AML-193 (cell line): ENCODE measurements at places on chromosomes 12 and 14.

DNA sequence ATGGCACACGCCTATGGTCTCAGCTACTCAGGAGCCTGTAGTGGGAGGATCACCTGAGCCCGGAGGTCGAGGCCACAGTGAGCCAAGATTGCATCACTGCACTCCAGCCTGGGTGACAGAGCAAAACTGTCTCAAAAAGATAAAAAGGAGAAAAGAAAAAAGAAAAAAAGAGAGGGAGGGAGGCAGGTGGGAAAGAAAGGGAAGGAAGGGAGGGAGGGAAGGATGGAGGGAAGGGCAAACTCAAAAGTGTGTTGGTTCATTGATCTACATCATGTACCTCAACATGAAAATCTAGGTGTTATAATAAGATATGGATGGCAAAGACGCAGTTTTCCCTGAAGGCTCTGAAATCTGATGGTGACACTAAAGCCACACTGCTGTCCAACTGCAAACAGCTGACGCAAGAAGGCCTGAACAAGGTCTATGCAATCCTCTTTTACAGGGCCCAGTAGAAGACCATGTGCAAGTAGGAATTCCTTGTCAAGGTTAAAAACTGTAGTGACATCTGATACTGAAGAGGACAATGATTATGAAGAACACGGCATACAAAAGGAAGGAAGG lies 143.6 kb downstream of the ITPR2 start:
- DNase-seq: no peak

DNA sequence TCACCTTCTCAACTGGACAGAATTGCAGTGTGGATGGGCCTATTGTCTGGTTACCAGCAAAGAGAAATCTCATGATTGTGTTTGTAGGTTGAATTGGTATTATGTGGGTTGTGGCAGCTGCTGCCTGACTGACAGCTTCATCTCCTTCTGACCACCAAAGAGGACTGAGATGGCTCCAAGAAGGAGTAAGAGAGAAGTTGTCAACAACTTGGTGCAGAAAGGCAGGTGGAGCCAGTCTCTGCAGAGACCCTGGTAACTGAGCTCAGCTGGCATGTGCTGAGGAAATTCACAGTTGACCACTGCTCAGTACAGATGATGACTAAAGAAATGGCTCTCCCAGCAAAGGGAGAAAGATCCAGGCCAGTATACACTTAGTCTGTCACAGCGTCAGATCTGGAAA lies 240.0 kb upstream of the AMIGO2 start:
- no peak for DNase-seq

DNA sequence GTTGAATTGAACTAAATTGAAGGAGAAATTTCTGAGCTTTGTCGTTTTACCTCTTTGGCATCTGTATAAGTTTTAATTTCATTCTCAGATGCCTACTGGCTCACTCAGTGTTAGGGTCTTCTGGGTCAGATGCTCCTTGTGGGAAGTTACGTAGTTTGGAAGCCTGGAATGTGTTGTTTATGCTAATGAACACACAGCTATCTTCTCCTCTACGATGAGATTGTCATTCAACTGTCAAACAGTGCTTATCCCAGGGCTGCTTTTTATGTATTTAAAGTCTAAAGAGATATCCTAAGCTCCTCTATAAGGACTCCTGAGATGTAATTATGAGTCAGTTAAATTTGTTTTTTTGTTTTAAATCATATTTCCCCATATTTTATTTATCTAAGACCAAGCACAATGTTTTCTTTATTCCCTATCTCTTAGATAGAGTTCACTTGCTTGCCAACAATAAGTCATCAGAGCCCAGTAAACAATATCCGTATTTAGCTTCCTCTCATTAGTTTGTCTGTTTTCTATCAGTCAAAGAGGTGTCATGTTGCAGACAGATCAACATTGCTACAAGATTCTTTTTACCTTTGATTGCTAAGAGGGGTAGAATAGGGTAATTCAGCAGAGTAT lies 368.0 kb upstream of the PDE3A start:
- no peak for DNase-seq

GRCh38 chr12:43638806-43639205 lies 86.8 kb upstream of the ADAMTS20 start:
- DNase-seq: no peak

DNA sequence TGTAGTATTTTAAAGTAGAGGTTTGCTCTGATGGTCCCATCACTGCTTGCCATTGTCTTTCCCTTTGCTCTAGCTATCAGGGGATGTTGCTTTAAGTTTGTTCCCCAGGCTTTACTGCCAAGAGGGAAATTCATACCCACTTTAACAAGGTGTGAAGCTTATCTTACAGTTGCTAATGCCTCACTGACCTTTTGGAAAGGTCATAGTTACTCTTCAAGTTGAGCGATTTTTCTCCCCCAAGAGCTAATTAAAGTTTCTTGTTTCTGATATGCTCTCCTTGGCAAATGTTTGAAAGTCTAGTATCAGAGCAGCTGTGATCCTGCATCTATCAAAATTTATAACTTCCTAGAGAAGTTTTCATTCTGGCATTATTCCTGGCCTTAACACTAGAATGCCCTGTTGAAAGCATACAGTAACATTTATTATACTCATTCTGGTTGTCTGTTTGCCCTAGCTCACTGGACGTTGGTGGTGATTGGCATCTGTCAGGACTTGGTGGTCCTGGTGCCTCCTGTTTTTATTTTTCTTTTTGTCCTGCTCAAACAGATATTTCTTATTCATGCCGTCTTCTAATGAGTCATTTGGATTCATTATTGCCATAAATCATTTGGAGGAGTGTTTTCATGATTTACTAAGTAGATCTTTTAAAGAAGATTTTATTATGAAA lies 8.1 kb downstream of the ATP2A2 start:
- no peak for DNase-seq

DNA sequence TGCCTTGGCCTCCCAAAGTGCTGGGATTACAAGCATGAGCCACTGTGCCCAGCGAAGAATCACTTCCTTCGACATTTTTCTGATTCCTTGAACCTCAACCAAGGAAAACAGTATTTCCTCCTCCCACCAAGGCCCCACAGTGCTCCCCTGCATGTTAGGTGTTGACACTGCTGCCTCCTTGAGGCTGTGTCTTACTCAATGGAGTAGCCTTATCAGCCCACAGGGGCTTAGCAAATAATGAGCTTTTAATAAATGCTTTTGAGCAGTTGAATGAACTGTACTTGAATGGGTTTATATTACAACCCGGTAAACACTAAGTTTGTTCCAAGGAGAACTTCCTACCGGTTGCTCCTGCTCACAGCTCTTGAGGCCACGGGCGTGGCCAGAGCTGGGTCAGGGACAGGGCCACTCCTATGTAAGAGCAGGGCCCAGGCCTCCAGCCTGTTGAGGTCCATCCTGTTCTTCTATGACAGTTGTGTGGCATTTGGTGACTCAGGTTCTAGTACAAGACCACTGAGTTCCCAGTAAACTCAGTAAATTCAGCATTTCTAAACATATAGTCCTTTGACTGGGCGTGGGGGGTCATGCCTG lies 36.8 kb upstream of the TUBA1A start:
- no peak for DNase-seq

- DNase-seq: no peak
These were observed 64.6 kb downstream of the PTPN21 start for GRCh38 chr14:88490168-88490567.

- no peak for DNase-seq
These were observed at the start of gene CMTM5 for GRCh38 chr14:23376482-23377197. Gene CMTM5 (plus strand): TSS chr14:23377046. CDS start chr14:23377252, 206 bp downstream.

GRCh38 chr14:73714656-73715081 lies 485 bp upstream of the PNMA1 start:
- DNase-seq: no peak

- DNase-seq: peak; percentile 18
These were observed 214.5 kb downstream of the PAH start for GRCh38 chr12:102702447-102703114.

DNA sequence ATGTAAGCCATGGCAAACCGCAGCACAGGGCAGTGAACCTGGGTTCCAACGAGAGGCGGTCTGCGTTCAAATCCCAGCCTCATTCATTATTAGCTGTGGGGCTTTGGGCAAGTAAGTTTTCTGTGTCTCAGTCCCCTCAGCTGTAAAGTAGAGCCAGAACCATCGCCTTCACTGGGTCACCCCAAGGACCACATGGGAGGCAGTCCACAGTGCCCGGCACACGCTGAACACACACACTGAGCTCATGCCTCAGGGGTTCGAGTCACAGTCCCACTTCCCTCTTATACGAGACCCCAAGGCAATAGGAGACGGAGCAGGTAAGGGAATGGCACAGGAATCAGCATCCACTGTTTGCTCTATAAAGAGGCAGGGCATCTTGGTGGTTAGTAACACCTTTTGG lies 19.1 kb downstream of the LRTM2 start:
- DNase-seq: no peak

DNA sequence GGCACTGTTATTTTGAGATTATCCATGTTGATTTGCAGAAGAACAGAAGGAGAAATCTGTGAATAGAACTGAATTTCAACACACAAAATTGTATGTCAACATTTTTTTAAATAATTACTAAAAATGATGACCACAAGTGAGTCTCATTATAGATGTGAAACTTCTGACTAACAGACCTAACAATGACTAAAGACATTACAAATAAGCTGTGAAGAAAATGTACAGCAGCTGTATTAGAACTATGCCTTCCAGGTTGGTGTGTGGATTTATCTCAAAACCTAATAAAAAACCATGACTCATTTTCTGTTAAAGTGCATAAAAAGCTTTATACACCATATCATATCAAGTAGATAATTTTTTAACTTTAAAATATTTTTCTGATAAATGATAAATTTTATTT lies 22.5 kb upstream of the FOXG1 start:
- no peak for DNase-seq

GRCh38 chr14:75222208-75222701 lies 45.8 kb upstream of the TMED10 start:
- no peak for DNase-seq

GRCh38 chr12:21998782-21999181 lies 47.2 kb upstream of the CMAS start:
- DNase-seq: no peak

DNA sequence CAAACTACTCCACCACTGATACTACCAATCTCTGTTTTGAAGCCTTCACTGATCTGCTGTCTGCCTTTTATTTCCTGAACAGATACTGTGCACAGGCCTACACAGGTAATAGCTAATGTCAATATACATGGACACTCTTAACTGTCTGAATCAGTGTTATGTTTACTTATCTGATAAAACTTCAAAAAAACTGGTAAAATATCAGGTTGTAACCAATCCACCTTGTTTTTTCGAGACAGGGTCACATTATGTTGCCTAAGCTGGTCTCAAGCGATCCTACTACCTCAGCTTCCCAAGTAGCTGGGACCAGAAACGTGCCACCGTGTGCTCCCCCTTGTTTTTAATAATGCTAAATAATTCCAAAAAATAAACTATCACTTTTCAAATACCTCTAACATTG lies 43.5 kb downstream of the HECTD1 start:
- DNase-seq: no peak

DNA sequence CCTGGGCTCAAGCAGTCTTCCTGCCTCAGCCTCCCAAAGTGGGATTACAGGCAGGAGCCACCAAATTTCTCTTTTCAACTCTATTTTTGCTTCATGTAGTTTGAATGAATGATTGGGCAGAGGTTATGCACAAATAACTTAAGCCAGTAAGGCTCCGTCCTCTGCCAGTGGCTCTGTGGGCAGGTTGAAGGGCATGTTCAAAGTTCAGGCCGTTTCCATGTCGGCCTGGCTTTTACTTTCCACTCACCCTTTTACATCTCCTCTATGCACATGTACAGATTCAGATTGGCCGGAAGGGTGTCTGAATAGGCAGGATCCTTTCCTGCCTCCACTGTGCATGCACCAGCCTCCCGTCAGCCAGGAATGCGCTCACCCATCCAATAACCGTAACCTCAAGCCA lies 132.3 kb downstream of the EML1 start:
- DNase-seq: no peak

DNA sequence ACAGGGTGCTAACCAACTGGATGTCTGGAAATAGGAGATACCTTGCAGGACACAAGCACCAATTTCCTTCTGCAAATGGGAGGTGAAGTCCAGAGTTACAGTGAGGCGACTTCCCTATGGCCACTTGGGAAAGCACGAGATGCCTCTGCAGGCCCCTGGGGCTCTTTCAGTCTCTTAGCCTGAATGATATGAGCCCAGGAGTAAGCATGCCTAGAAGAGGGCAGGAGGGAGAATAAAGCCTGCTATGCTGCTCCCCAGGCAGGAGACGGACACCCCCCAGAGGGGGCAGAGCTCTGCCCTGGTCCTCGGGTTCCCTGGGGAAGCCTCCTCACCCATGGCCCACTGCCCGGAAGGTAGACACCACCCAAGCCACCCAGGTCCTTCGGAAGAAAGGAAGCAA lies 105.1 kb downstream of the GCH1 start:
- DNase-seq: no peak

DNA sequence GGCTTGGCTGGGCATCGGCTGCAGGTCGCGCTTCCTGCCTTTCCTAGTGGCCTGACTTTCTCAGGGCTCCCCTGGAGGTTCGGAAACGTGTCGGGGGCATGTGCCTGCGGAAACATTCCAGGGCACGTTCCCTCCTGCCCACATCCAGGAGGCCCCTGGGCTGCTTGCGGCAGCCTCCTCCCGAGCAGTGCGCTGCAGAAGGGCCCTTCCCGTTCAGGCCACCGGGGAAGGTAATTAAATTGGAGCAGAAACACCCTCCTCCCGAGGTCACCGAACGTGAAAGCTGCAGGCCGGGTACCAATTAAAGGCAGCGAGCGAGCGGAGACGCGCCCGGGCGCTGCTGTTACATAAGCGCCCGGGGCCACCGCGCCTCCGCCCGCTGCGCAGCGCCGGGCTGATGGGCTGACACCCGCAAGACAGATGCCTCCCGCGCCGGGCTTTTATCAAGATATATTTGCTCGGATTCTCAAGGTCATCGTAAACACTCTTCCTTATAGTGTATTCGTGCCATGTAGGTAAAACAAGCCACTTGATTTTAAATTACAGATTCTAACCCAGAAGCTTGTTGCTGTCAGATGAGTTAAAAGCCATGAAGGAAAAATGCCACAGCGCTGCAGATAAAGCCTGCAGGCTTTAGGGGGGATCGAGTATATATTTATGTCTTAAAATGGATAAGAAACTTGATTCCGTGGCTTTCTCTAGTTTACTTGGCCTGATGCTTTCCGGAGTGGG lies 31.4 kb downstream of the SSPN start:
- no peak for DNase-seq

DNA sequence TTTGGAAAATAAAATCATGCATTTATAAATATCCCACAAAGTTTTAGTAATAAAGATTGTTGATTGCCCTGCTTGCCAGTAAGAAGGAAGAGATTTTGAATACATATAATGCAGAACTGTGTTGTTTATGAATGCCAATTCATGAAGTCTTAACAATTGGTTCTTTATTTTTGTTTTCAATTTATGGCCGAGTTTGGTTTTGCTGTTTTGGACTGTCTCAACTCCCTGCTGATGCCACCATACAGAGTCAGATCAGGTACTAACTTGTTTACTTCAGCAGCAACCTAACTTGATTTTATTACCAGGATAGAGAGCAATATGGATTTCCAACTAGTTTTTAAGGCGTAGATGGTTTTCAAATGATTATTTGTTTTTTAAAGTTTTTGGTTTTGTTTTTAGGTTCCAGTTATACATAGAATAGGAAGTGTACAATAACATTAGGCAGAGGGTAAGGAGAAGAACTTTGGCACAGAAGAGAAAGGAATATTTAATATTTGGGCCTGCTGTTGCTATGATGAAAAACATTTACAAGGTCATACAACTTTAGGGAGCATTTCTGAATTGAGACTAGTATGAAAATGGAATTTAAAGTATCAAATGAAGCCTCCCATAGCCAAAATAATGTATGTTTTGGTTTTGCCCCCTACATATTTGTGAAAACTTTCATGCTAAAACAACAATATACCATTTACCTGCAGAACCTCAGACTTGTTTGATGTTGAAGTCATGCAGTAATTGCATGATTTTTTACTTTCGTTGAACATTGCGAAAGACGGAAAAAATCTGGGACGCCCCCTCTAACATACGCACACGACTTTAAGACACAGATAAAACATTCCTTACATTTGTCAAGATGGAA lies 904 bp upstream of the FAM177A1 start:
- DNase-seq: no peak
